ENCODE measurements at places on chromosomes 2 and 18.

GRCh38 chr2:229443546-229444268 is 172.6 kb upstream of the PID1 start:
- DNase-seq, result no peak

DNA sequence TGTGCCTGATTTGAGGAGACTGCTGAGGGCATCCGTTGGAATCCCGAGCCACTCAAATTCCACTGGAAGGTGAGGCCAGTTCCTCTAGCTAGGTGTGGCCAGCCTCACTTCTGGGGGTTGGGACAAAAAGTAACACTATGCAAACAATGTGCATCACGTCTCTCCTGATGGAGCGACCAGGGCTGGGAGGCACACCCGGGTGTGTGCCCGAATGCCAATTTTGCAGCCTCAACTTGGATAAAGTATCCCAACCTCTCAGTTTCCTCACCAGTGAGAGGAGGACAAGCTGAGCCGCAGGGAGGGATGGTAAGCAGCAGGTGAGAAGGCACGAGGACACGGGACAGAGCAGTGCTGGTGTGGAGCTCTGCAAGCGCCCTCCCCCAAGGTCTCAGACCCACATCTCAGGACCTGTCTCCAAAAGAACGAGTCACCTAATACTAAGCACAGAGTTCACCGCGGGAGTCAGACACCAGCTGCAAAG is 218.3 kb downstream of the HAUS1 start:
- DNase-seq, result no peak

GRCh38 chr2:28643911-28644334 is 107.7 kb upstream of the PPP1CB start:
- no peak for DNase-seq

DNA sequence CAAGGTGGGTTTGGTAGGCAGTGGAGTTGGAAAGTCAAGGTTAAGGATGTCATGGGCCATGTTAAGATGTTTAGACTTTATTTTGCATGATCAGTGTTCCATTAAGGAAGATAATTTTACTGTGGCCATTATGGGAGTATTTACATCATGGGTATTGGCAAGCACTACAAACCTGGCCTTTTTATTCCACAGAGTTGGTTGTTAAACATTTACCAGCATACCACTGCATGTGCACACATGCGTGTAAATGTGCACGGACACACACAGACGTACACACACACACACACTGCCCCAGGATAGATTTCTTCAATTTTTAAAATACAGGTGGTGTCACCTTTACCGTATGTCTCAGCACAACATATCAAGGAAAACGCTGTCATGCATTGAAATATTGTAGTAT is 51.4 kb upstream of the ITGA6 start:
- no peak for DNase-seq

DNA sequence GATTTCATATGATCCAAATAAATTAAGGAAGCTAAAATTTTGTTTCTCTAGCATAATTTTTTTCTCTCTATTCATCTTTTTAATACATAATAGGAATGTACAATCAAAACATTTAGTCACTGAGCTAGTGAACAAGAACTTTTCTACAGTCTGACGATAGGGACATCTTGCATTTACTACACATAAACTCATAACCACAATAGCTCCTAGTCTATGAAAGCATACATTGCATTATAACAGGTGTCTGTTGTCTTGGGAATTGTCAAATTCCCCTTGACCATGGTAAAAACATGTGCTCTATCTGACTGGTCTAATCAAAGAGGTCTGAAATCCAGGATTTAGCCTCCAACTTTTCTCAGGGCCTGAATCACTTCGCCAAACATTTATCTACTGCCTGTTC is 144.8 kb downstream of the FAM124B start:
- no peak for DNase-seq

DNA sequence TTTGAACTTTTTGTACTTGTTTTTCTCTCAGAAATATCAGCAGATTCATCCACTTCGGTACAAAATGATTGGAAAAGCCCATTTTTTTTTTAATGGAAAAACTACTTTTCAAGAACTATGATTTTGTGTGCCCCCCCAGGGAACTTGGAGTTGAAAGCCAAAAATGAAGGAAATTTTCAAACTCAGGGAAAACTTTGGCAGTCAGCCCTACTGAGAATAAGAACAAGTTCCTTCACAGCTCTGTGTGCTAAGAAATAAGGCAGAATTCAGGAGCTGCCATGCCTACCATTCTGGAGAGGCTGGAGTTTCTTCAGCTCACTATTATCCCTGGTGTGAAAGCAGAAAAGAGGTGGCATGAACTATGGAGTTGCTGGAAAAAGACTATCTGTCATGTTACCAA is 226.0 kb upstream of the SLC35G4 start:
- DNase-seq, result no peak

GRCh38 chr2:43685357-43685756 is 9.1 kb upstream of the C1GALT1C1L start:
- no peak for DNase-seq

DNA sequence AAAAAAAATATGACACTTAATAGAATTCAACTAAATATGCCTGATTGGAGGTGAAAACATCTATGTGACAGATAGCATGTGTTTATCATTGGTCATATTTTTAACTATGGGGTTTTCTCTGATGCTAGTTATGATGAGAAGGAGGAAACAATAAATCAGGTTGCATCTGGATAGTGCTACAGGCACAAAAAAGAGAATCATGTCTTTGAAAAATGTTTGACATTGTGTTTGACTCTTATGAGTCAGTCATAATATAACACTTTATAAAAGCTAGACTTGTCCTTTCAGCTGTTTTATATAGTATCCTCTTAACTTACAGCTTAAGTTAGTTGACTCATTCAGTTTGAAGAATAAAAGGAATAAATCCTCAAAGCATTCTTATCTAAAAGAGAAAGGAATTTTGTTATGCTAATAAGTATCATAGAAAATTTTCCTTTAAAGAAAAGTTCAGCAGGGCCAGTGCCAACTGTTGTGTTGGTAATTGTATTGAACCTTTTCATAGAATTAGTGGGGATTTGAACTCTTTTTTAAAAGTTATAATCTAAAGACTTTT is 78.4 kb upstream of the UBXN4 start:
- DNase-seq, result no peak

DNA sequence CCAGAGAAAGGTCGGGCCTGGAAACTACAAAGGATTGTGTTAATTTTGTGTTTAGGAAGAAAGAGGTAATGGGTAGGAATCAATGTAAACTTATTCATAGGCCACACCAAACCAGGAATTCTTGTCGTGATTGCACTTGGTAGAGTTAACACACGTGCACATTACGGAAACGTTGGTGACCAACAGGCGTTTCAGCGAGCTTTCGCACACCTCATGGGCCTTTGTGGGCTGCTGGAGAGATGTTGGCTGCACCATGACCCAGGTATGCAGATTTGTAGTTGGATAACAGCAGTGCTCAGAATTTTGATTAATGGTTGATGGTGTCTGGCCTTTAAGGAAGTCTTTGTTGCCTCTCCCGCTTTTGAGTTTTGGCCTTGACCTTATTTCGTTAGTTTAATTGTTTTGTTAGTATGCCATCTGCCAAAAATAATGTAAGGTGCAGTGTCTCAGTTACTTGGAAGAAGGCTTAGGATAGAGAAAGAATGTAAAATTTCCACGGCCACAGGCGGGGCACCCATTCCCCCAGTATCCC is 1.9 kb downstream of the ZNF236 start:
- no peak for DNase-seq

DNA sequence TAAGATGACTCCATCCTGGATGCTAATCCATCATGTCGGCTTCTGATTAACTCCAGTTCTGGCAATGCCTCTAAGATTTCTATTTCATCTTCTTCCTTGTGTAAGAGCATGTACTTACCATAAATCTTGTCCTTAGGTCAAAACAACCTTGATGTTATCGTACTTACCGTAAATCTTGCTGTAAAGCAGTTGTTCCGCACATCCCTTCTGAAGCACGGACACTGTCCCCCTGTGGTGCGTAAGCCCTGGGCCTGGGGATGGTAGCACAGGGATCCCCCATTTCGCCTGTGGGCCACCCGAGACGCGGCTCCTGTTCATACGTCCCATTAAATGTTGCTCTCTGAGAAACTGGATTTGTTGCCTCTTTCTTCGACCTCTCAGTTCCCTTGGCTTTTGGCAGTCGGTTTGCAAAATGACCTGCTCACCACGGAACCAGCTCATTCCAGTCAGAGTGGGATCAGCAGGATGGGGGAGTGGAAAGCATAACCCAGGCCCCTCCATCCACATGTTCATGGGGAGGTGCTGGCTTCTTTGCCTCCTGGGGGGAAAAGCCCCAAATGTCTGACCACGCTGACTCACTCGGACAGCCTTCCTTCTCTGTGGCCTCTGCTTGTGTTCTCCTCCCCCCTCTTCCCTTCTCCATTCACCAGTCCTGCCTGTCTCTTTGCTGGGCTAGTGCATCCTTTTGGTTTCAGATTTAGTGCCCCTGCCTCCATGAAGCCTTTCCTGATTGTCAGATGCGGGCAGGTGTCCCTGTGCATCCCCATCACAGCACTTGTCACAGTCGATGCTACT is 49.9 kb downstream of the RAB31 start:
- no peak for DNase-seq

GRCh38 chr2:240507778-240508251 is 50.0 kb downstream of the ANKMY1 start:
- no peak for DNase-seq

DNA sequence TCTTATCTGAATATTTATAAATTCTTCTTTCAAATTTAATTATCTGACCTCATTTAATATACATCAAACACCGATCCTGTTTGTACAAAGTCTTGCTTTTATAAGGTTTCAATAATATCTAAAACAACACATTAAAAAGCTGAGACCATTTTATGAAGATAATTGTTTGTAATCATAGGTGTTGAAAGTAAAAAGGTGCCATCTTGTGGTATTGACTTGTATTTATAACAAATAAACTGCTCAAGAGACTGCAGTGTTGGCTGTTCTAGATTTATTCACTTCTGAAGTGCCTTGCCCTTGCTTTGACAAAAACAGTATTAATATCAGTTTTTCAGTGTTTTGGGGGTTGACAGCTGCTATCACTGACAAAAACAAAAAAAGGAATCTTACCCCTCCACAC is 286.8 kb upstream of the HNMT start:
- no peak for DNase-seq

DNA sequence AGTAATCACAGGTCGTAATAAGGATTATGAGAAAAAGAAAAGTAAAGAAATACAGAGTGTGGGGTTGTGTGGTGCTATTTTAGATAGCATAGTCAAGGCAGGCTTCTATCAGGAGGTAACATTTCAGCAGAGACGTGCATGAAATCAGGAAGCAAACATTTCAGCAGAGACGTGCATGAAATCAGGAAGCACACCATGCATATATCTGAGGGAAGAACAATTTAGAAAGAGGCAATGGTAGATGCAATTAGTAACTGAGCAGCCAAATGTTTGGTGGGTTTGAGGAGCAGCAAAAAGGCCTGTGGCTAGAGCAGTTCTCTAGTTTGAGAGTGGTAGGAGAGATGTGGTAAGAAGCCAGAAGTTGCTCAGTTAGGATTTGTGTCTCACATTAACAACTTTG is 713.7 kb downstream of the ADCYAP1 start:
- DNase-seq, result no peak

DNA sequence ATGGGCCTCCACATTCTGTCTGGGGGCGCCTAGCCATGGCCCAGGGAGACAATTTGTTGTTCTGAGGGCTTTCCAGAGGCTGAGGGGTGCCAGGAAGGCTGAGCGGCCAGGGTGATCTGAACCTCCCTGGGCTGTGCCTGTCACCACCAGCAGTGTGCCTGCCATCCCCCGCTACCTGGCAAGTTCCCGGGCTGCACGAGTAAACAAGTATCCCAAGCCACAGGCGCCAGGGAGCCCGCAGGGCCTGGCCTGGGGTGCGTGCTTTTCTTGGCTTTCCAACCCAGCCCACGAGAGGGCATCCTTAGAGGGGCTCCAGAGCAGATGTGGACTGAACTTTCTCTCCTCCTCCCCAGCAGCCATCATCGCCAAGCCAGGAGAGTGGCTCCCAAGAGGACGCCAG is 35.1 kb upstream of the B3GNT7 start:
- DNase-seq, result peak; percentile 60

- DNase-seq, result no peak
Measured at GRCh38 chr2:45585267-45585861, 25.7 kb downstream of the SRBD1 start.

DNA sequence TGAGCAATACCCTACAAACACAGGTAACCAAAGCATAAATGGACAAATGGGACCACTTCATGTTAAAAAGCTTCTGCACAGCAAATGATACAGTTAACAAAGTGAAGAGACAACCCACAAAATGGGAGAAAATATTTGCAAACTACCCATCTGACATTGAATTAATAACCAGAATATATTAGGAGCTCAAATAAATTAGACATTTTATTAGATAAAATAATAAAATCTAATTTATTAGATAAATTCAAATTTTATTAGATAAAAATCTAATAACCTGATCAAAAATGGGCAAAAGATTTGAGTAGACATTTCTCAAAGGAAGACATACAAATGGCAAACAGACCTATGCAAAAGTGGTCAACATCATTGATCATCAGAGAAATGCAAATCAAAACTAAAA is 35.8 kb upstream of the KCNH7 start:
- no peak for DNase-seq

DNA sequence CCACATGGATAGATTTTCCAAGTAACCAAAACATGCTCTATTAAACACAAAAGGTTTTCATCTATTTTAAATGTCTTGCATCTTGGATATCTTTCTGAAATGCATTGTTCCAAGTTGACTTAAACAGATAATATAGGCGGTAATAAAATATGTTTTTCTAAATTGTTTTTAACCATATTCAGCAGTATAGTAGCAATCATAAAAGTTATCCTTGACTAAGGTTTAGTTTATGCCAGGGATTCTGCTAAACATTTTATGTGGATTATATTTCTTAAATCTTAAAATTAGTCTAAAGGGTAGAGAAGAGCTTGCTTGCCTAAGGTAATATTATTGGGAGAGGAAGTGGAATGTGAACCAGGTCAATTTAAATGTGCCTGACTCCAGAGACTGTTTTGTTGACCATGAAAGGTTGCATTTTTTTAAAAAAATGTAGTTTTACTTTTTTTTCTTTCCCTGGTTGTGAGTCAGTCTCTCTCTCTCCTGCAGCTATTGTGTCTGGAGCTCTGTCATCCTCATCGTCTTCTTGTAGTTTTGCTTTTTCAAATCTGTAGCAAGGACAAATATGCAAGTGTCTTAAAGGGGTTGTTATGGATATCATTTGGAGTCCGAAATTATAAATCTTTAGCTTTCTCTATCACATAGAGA is 309.1 kb upstream of the COL3A1 start:
- DNase-seq, result no peak

DNA sequence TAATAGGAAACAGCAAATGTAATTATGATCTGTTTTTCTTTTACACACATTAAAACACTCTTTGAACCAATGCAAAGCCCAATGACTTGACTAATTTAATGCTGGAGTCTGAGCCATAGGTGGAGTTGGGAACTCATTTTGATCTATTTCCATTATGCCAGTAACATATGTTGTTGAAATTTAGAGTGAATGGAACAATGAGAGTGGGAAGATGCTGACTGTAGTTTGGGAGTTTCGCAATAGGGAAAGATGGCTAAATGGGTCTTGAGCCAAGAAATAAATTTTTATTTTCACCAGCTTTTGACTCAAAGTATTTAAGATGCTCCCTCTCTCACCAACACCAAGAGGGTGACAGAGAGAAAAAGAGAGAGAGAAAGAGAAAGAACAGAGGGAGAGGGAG is 246.7 kb downstream of the DLGAP1 start:
- no peak for DNase-seq

Data from left ventricle myocardium superior (tissue), 1 donor.